ENCODE measurements at places on chromosomes 5 and 9. TPM values are rescaled to one million over a fixed set of nuclear protein-coding genes. Genes with fewer than 3 reads are reported as not detected.

PCDHB16 gene
- total RNA-seq: 5.1 TPM

GRCh38 chr9:83473488-83473971 lies 64.7 kb downstream of the FRMD3 start:
- DNase-seq: no peak

- no peak for DNase-seq
Observed at GRCh38 chr5:126531543-126532120, 63.4 kb downstream of the ALDH7A1 start.

EQTN gene
- 0.58 TPM for total RNA-seq

CEL gene
- total RNA-seq: 4.5 TPM

PDE6A gene
- total RNA-seq: not detected

GRCh38 chr9:91067306-91067860 lies 265.8 kb downstream of the SYK start:
- DNase-seq: no peak

DNA sequence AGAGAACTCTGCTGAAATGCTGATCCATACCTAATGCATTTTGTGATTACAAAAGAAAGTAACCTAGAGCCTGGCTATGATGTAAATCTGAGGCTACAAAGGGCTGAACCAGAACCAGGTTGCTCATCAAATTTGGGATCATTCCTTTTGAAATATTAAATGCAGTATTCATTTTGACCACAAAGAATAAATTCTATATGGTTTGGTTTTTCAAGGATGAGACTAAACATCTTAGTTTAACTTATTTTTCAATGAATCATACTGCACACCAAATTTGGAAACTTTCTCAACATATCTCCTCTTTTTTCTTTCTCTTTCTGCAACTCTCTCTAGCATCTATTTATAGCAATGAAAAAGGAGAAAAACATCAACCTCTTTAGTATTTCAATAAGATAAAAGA lies 46.5 kb downstream of the CEMIP2 start:
- no peak for DNase-seq

- DNase-seq: no peak
Observed at GRCh38 chr9:79672236-79672635, 100.5 kb downstream of the TLE4 start.

ACSL6 gene
- 0.42 TPM for total RNA-seq

GRCh38 chr9:5899292-5899691 lies 8.6 kb downstream of the MLANA start:
- no peak for DNase-seq

DNA sequence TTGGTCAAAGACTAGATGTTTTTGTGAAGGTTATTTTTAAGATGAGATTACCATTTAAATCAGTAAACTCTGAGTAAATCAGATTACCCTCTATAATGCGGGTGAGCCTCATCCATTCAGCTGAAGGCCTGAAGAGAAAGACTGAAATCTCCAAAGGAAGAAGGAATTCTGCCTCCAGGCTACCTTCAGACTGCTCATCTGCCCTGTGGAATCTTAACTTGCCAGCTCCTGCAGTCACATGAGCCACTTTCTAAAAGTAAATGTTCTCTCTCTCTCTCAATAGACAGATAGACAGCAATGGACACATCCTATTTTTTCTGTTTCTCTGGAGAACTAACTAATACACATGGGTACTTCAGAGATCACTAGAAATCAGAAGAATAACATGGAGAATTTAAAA lies 182.8 kb downstream of the CFAP90 start:
- no peak for DNase-seq

DNA sequence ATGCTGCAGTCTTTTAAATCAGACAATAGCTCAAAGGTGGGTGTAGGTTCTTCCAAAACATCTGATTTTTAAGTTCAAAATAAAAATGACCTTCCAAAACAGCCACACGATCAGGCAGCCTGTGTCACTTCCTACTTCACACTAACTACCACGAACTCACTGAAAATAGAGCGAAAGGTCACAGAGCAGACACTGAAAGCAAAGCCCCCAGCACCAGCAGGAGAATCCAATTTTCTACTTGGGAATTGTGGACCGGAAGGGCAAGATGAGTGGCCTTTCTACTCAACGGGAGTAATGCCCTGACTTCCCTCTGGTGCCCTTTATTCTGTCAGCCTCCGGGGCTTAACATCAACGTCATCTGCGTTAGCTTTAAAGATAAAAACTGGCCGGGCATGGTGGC lies 107.8 kb upstream of the FAM120A start:
- no peak for DNase-seq

GRCh38 chr9:19127871-19128500 lies 694 bp upstream of the PLIN2 start:
- DNase-seq: peak; percentile 62

C8G gene
- 0.90 TPM for total RNA-seq

- no peak for DNase-seq
Observed at GRCh38 chr5:126519637-126520592, 75.1 kb downstream of the ALDH7A1 start.

DNM1 gene
- total RNA-seq: 114 TPM

- no peak for DNase-seq
Observed at GRCh38 chr9:84315278-84315877, 25.2 kb downstream of the SLC28A3 start.

DNA sequence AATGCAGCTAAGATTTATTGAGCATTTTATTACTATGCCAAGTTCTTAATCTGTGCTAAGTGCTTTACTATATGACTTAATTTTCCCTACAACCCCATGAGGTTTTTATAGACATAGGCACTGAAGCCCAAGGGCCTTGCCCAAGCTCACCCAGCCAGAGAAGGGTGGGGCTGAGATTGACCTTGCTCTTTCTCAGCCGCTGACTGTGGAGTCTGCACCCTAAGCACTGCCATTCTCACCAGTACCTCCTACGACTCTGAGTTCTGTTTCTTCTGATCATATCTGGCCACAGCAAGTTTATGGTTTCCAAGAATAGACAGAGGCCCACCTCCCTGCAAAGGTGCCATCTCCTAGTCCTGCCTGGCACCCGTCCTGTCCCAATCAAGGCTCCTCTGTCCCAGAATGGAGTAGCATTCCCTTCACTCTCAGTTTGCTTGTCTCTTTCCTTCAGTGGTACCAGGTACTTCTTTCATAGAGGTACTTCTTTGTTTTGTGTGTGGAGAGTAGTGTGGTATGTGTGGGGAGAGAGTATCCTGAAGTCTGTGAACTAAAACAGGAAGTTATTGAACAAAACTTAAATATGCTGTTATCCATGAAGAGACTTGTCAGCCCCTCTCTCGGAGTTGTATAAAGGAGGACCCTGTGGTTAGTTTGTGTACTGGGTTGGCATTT lies 42.6 kb downstream of the CSF1R start:
- DNase-seq: no peak

GRCh38 chr9:121892706-121893105 lies 200.4 kb downstream of the TTLL11 start:
- DNase-seq: no peak

- no peak for DNase-seq
Observed at GRCh38 chr5:76663573-76663972, 40.4 kb upstream of the F2RL2 start.

KIF4B gene
- 0.06 TPM for total RNA-seq

DNA sequence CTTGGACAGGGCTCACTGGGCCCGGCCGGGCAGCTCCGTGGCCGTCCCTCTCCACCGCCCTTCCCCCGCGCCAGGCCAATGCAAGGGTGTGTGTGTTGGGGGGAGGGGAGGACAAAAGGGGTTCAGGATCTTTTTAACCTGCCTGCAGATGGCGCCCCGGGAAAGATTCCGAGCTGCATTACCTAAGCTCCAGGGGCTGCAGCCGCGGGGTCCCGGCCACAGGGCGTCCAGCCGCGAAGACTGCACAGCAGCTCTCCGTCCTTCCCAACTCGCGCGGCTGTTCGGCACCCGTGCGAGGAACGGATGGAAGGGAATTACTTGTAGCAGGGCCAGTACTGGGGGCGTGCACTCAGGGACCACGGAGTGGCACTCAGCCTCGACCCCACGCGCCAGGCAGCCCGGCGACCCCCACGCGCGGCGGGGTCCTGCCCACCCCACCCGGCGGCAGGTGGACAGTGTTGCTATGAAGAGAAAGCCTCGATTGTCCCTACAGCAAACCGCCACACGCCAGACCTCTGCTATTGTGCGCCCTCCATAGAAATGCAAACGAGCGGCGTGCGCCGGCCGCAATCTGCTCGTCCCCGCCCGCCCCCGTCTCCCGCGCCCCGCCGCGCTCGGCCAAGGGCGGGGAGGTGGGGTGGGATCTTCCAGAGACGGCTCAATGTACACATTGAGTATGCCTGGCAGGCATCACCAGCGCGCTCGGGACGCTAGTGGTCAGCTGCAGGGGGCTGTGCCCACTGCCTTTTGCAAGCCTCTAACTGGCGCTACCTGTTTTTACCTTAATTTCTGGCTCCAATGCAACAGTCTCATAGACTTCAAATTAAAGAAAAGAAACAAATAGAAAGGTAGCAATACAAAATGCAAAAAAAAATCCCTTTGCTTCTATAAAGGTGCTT lies 796 bp upstream of the GADD45G start:
- peak; percentile 85 for DNase-seq

GRCh38 chr9:20835377-20836286 lies 151.6 kb downstream of the FOCAD start:
- no peak for DNase-seq

PCDHB10 gene
- 7.7 TPM for total RNA-seq

GRCh38 chr9:111907147-111907546 lies 10.5 kb downstream of the UGCG start:
- no peak for DNase-seq

SV2C gene
- total RNA-seq: not detected

- DNase-seq: no peak
Observed at GRCh38 chr9:127543973-127544533, 68.0 kb upstream of the STXBP1 start.

DNA sequence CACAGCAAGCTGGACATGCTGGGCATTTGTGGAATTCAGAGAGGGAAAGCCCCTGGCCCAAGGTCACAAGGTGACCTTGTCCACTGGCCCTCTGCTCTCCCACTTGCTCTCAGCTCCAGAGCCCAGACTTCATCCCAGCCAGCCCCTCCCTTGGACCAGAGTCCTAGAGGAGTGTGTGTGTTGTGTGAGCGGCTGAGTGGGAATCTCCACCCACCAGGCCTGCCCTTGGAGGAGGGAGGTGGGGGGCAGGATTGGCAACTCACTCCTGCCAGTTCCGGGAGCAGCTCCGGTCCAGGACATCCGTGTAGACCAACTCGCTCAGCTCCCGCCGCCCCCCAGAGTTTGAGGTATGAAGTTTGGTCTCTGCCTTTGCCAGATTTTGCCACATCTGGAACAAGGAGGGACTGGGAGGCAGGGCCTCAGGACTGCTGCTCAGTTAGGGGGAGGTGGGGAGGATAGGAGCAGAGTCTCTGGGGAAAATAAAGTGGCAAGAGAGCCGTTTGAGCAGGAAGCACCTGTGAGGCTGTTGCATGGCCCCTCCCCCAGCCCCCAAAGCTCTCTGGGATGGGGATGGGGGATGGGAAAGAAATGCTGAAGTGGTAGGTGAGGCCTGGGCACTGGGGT lies 1.4 kb downstream of the MZB1 start:
- DNase-seq: peak; percentile 75

INSL4 gene
- total RNA-seq: not detected

Data from aorta (tissue), 5 donors.